ENCODE measurements at places on chromosomes 16 and 17.

DNA sequence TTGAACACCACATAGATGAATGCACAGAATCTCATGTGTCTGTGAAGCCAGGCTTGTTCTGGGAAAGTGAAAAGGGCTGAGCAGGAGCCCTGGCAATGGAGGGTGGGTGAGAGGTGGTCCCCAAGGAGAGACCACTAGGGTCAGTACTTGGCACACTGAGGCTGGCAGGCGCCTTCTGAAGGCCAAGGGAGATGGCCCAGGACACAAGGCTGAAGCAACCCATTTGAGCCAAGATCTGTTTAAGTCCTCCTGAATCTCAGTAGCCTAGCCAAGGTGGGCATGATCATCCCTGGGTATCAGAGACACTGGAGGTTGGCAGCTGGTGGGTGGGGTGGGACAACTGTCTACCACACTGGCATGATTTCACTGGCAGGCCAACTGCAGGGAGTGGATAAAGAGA, 1741.2 kb downstream of the TP53TG3F start:
- no peak for DNase-seq

- no peak for DNase-seq
Measured at GRCh38 chr16:2162676-2163118, 7.1 kb downstream of the TRAF7 start.

DNA sequence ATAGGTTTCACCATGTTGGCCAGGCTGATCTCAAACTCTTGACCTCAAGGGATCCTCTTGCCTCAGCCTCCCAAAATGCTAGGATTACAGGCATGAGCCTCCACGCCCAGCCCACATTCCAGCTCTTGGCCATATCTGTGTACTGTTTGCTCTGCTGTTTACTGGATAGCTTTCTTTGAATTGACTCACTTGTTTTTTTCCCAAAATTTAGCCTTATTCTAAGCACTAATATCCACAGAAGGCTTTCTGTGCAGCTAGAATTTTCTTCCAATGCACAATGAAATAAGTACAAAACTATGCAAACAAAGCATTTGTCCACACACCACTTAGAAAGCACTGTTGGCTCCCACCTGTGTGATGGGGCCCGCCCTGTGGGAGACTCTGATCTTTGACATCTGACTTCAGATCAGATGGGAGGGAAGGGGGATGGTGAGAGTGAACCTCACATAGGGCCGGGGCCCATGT, 72.2 kb downstream of the CLEC16A start:
- no peak for DNase-seq

GRCh38 chr16:22250522-22250921, 44.4 kb downstream of the EEF2K start:
- no peak for DNase-seq

GRCh38 chr16:28292731-28293600, 641 bp downstream of the SBK1 start:
- DNase-seq, result no peak

DNA sequence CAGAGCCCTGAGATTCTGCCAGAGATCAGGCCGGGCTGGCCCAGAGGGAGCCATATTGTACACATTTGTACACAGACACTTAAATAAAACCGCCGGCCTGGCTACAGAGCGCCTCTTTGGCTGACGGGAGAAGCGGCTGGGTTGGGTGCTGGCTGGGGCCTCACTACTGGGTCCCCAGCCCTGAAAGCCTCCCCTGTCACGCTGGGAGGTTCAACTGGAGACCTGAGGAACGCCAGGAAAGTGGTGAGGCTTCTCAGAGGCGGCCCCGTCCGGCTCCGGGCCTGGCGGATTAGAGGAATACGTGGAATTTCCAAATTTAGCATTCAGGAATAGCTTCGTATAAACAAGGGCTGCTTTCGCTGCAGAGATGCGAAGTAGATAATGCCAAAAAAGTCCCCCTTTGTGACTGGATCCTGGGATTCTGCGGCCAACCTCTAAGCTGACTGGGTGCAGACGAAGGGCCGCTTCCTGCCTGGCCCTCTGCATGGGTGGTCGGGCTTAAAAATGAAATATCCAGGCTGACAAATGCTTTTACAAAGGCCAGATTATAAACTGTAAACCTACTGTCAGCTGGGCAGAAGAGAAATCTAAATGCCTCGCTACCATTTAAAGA, 252.4 kb downstream of the IRF8 start:
- DNase-seq, result no peak

- no peak for DNase-seq
Measured at GRCh38 chr17:81566461-81567126, 14.4 kb upstream of the FAAP100 start.

DNA sequence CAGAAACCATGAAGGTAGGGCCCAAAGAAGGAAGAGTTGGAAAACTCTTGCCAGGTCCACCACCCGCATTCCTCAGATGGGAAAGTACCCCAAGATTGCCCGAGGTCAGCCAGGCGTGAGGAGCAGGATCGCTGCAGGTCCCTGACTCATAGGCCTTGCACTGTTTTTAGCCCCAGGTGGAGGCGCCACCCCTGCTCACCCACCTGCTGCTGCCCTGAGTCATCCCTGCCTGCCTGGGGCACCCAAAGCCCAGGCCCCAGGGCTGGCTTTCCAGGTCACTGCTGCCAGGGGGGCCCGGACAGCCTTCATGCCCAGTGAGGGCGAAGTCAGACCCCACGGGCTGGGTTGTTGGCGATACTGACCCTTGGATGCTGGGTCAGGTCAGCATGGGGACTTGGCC, 100.9 kb downstream of the AMFR start:
- no peak for DNase-seq

DNA sequence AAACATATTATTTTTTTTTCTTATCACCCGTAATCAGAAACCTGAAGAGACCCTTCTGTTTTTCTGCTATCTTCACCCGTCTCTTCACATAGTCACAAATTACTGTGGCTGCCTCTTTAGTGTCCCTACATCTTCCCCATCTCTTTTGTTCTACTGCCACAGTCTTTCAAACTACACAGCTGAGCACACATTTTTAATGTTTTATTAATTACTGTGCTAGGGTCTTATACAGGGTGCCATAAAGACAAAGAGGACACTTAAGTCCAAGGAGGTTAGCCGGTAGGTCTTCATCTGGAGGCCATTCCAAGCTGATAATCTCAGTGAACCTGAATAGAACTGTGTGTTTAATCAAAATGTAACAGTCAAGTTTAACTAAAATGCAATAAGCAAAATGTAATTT, 20.7 kb downstream of the CNTNAP4 start:
- no peak for DNase-seq

GRCh38 chr17:50471009-50471905, 2.6 kb upstream of the CHAD start:
- DNase-seq, result no peak

DNA sequence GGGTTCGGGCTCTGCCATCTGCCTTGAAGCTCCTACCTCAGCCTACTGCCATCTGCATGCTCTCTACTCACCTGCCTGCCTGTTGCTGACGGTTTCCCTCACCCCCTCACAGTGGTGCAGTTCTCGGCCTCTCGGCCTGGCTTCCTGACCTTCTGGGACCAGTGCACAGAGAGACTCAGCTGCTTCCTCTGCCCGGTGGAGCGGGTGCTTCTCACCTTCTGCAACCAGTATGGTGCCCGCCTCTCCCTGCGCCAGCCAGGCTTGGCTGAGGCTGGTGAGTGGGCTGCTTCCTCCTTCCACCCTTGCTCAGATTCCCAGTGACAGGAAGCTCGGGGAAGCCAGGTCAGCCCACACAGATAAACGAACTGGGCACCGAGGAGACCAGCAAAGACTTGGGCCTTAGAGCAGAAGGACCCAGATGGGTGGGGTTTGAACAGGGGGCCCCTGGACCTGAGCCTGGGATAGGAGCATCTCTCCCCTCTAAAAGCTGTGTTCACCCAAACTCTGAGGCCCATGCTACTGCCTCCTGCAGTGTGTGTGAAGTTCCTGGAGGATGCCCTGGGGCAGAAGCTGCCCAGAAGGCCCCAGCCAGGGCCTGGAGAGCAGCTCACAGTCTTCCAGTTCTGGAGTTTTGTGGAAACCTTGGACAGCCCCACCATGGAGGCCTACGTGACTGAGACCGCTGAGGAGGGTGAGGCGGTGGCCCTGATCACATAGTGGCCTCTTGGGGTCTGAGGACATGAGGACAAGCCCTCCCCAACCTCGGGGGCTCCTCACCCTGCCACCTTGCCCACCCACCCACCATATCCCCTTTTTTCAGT, 16.4 kb downstream of the RIPOR1 start:
- no peak for DNase-seq

- no peak for DNase-seq
Measured at GRCh38 chr16:17252064-17252463, 218.7 kb downstream of the XYLT1 start.

Data from effector memory CD4-positive, alpha-beta T cell (primary cell).